AG09309 (cell line): ENCODE measurements at places on chromosomes 3 and 15.

DNA sequence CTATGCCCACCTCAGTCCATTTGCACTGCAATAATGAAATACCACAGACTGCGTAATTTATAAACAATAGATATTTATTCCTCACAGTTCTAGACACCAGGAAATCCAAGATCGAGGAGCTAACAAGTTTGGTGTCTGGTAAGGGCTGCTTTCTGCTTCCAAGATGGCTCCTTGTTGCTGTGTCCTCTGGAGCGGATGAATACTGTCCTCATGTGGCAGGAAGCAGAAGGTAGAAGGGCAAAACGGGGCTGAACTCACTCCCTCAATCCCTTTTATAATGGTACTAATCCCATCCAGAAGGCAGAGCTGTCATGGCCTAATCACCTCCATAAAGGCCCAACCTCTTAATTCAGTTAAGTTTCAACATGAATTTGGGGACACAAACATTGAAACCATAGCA is 75.3 kb downstream of the P2RY1 start:
- DNase-seq = no peak

DNA sequence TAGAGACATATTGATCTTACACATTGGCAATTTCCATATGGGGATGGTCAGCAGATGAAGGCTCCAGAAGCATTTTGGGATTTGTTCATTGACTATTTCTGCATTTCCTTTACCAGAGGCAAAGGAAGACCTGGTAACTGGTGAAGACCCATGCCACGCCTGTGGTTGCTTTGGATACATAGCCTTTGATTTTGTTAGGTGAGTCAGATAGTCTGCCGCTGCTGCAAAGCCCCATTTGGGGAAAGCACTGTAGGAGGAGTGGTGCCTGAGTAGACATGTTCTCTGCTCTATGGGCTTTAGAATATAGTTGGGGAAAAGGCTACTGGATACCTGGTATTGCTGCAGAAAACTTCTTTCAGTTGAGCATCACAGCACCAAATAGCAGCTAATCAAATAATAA is 56.8 kb downstream of the TFG start:
- no peak for DNase-seq

DNA sequence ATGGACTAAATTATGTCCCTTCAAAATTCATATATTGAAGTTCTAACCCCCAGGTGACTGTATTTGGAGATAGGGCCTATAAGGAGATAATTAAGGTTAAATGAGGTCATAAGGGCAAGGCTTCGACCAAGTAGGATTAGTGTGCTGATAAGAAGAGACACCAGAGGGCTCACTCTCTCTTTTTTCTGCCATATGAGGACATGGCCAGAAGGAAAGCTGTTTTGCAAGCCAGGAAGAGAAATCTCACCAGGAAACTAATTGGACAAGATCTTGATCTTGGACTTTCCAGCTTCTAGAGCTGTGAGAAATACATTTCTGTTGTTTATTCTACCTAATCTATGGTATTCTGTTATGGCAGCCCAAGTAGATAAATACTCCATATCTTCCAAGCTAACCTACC is 503.6 kb upstream of the NAALADL2 start:
- DNase-seq = no peak

DNA sequence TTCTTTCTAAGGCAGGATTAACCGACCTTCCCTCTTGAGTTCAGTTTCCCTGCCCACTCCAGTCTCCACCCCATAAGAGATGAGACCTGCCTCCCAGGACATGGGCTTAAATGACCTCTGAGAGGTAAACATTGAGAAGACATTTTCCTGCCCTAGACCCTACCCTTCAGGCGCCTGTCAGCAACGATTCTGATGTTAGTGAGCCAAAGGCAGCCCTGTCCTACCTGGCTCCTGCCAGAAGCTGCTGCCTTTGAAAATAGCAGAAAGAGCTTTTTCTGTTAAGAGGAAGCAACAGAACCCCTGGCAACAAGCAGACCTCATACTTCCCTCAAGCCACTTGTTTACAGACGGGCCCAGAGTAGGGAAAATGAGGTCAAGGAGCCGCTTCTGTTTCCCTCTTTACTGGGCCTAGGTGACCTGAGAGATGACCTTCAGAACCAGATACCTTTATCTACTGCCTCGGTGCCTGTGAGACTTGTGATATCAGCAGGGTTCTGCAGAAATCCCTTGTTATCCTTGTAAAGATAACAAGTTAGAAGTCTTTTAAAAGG is 52.0 kb downstream of the CD200R1L start:
- DNase-seq = no peak

DNA sequence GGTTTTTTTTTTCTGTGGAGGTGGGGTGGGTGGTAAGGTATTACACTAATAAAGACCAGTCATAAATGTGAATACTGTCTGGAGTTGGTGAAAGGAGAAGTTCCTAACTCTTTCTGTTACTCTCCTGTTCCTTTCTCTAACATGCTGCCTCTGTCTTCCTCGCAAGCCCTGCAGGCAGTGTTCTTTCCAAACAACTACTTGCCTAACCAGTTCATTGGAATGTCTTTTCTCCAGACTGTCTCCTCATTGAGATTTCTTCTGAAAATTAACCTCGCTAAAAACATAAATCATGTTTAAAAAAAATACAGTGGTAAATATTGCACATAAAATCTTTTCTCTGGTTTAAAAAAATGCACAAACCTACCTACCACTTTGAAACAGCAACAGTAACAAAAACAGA is 135.2 kb downstream of the TP63 start:
- DNase-seq = no peak
